ENCODE measurements at places on chromosomes 1 and 21.

DNA sequence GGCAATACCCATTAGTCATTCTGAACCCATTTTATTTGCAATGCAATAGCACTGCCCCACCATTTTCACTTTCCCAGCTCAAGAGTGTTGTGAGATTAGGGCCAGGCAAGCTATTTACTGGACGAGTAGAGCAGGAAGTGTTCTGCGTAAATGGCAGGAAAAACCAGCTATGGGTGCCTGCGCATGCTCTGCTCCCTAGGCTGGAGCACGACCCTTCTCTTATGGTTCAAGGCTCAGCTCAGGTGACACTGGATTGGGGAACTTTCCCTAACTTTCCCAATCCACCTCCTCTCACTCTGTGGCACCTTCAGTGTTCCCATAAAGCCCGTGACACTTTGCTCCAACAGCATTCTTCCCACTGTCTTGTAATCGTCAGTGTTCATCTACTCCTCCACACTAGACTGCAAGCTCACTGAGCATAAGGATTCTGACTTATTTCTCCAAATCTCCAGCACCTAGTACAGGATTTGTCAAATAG, 3.6 kb upstream of the MAN1A2 start:
- peak; percentile 2 for DNase-seq

DNA sequence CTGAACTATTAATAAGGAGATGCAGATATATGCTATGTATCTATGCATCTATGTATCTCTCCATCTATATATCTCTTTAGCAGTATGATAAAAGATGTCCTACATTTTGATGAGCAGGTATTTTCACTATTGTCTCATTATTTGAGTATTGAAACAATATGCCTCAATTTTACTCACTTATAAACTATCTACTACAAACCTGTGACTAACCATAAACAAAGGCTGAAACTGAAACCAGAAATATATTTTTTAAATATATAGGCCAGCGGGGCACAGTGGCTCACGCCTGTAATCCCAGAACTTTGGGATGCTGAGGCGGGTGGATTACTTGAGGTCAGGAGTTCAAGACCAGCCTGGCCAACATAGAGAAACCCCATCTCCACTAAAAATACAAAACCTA, 22.0 kb downstream of the EIF4G3 start:
- DNase-seq = no peak

GRCh38 chr21:43323244-43324005, 103.5 kb downstream of the SIK1 start:
- DNase-seq = no peak

GRCh38 chr1:207651583-207651982, 6.7 kb downstream of the CR1L start:
- no peak for DNase-seq

DNA sequence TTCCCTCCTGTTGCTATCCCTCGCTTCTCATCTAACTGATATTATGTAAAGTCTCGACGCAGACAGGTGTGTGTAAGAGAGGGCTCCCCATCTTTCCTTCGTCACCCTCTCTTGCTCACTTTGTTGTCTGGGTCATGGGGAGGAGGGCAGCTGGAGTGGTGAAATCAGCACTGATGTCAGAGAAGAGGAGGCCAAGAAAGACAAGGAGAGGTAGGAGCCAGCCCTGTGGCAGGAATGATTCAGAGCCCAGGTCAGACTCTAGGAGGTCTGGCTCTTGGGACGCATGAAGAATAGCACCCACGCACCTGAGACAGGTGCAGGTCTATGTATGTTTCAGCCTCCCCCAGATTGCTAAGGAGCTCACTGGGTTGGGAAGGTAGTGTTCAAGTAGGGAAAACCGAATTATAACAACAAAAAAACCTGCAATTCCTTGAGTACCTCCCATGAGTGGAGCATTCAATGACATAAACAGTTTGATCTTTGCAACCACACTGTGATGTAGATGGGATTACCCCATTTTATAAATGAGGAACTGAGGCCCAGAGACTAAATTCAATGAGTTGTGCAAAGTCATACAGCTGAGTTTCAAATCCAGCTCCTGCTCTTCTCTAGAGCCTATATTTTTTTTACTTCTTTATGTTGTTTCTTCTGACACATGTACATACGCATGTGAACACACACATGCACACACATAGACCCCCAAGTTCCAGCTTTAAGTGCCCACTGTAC, 10.4 kb downstream of the NUAK2 start:
- no peak for DNase-seq

DNA sequence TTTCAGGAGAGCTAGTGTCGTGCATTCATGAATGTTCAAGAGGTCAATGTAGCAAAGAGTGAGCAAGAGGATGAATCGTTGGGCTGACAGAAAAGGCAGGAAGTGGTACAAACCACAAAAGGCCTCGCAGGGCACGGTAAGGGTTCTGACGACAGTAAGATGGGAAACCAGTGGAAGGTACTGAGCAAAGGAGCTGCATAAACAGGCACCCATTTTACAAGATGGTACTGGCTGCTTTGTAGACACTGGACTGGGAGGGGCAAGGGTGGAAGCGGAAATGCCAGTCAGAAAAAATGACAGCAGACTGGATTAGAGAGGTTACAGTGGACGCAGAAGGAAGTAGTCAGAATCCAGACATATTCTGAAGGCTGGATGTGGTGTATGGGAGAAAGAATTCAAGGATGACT, 123.5 kb downstream of the PTPN14 start:
- DNase-seq = no peak

DNA sequence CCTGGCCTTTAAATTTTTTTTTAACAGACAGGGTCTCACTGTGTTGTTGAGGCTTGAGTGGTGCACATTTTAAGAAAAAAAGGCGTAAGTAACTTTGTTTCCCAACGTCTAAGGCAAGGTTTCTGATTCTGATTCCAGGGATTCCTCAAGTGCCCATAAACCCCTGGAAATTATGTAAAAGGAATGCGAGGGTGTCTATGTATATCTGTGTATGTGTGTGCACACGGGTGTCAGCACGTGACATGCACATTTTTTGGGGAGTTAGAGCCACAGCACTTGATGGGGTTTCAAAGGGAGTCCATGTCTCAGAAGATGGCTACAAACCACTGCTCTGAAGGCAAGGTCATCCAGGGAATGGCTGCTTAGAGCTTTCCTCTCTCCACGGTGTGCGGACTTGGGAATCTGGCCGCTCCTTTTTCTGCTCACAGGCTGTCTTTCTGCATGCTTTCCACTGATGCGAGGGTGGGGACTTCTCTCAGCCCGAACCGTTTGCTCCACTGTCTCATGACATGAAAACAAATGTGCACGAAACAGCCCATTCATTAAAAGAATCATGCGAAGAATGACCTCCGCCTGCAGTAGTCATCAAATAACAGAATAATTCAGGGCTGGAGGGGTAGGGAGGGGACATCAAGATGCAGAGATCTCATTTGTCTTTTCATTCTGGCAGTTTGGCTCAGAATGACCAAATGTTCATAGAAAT, 18.7 kb upstream of the RERE start:
- DNase-seq = peak; percentile 13

DNA sequence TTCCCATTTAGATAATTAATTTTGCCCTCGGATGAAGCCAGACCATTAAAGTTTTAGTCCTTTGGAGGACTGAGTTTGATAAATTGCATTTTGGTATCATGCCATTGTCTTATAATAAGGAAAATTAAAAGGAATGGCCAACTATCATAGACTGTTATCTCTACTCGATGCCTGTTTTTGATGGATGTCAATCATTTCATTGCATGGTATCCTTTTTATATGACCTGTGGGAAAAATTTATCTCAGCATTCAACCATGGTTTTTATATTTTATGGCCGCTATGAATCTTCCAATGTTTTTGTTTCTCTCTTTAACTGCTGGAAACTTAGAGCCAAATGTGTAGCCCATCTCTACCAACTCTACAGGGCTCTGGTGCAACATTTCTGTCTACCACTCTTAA, 9.9 kb upstream of the CCT8 start:
- DNase-seq = no peak

- DNase-seq = peak; percentile 87
These were observed 151.2 kb downstream of the PIGK start for GRCh38 chr1:77068013-77068412.

DNA sequence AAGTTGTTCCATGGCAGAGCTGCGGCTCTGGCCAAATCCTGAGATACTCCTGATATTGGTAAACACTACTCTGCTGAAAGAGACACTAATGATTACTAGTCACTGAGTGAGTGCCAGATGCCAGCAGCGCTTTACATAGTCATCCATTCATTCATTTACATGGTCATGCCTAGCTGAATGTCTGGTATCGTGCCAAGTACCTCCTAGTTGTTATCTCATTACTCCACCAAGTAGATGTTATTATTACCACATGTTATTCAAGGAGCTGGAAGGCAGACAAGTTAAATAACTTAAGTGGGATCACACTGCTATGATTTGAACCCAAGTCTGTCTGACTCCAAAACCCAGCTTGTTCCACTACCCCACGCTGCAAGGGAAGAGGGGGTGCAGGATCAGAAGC, 4.7 kb downstream of the OLFML2B start:
- DNase-seq = peak; percentile 96

DNA sequence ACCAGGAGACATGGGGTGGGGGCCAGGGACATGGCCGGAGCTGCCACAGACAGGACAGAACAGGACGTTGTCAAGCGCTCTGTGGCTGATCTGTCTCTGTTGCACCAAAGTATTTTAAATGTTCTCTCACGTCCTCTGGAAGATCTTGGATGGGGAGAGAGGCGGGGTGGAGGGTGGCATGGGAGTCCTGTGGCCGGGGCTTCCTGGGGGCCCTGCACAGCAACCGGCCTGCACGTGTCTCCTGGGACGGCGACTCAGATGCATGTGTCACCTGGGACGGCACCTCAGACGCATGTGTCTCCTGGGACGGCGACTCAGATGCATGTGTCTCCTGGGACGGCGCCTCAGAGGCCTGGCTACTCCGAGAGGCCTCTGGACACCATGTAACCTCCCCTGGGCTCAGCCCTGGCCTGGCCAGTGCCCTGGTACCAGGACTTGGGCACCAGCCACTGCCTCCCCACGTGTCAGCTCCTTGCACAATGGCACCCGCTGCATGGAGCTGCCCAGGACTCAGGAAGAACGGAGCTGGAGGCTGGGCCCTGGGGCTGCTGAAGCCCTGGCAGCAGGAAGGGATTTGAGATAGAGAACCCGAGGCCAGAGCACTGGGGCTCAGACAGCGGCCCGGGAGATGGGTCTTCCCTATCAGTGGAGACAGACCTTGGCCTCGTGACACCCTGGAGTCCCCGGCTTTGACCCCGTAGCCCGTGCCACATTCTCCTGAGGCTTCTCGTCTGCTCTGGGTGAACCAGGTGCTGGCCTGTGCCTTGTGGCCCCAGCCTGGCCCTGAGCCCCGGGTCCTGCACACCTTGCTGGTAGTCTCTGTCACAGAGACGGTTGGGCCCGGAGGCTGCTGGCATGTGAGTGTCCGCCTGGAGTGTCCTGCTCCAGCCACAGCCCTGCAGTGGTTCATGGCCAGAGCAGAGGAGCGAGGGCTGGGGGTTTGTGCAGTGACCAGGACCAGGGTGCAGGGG, 14.7 kb upstream of the SLC19A1 start:
- no peak for DNase-seq

DNA sequence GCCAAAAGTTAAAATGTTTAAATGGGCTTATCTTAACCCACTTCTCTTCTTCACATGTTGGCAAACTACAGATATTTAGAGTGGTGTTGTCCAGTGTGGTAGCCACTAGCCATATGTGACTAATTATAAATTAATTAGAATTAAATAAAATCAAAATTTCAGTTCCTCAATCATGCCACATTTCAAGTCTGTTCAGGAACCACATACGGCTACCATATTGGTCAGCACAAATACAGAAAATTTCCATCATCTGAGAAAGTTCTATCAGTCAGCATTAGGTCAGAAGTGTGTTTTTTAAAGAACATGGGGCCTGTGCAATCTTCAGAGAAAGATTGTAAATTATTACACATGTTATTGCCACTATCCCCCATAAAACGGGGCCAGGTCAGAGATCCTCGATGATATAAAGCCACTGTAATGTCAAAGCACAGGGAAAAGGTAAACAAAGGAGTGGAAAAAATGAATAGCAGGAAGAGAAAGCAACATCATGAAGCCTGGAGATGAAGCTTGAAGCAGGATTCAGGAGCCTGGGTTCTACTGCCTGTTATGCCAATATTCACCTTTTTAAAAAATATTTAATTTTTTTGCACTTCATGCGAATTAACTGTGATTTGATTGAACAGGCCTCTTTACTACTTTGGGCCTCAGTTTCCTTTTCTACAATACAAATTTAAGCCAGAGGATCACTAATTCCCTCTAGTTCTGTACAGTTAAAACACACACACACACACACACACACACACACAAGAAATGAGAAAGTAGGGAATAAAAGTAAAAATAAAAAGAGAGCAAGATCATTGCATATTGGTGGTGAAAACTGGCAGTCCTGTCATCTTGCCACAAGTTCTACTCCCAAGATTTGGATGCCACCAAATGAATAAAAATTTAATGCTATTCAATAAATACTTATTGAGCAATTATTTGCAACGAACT, 2.3 kb downstream of the RSBN1 start:
- DNase-seq = no peak

DNA sequence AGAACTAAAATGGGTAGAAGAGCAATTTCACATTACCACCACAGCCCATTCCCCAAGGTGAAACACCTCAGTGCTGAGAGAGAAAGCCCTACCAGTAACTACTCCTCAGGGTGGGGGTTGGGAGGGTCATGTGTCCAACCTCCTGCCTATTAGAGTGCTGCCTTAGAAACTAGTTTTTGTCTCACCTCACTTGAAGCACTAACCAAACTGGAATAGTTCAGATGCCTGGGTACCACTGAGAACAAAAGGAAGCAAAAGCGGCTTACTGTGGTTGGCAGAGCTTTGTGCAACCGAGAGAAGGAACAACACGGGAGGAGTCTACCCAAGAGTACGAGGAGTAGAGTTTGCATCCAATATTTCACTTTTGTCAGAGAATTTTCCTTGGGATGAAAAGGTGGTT, 1207.5 kb upstream of the ADGRL2 start:
- no peak for DNase-seq
